ENCODE measurements at places on chromosomes 6 and 20.

DNA sequence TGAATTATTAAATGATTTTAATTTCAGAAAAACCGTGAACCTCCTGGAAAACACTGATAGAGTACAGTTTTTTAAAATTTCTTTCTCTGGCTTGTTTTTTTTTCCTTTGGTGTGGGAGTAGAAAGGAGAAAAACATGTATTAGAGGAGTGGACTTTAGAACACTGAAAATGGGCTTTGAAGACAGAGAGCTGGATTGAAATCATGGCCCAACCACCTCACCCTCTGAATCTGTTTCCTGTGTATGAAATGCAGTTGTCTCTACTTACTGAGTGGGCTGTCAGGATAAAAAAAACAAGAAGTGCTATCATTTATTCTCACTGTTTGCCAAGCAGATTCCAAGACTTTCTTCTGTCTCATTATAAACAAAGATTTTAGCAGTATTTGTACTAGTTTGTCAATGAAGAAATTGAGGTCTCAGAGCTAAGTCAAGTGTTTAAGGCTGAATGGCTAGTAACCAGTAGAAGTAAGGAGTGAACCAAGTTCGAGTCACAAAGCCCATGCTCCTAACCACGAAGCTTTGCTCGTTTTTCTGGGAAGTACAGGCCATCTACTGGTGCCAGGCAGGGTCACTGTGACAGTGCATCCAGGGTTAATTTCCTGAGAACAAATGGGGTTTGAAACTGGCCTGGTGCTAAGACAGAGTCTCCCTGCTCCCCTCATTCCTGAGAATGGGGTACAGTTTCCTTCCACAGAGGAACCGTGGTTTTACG lies 256.4 kb downstream of the TMEM242 start:
- no peak for DNase-seq

DNA sequence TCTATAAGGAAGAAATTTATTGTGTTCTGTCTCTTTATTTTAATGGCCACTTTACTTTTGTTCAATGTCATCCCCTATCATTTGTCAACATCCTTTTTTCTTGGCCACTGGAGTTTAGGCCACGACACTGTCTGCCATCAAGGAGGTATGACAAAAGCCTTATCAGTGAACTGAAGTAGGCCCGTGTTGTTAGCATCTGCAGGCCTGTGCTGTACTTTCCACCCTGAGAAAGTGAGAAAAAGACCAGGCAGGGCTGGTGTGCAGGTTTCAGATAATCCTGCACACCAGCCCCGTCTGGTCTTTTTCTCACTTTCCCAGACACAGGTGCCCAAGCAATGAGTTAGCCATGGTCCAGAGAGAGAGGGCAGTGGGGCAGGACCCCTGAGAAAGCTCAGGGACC lies 57.6 kb downstream of the GOPC start:
- no peak for DNase-seq

DNA sequence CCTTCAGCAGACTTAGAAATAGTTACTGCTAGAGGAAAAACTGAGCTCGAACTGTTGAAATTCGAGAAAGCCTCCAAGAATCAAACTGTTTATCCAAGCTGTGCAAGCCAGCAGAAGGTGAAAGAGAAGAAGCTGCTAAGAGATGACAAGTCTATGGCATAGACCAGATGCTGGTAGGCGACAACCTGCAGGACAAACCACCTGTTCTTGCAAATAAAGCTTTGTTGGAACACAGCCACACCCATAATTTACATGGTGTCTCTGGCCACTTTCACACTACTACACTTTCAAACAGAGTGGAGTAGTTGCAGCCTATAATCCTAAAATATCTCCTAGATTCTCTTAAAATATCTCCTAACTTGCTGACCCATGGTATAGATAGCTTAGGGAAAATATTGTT lies 33.3 kb downstream of the TNFRSF21 start:
- no peak for DNase-seq

GRCh38 chr20:8790442-8791074 lies 278.3 kb upstream of the PLCB4 start:
- DNase-seq, result no peak

DNA sequence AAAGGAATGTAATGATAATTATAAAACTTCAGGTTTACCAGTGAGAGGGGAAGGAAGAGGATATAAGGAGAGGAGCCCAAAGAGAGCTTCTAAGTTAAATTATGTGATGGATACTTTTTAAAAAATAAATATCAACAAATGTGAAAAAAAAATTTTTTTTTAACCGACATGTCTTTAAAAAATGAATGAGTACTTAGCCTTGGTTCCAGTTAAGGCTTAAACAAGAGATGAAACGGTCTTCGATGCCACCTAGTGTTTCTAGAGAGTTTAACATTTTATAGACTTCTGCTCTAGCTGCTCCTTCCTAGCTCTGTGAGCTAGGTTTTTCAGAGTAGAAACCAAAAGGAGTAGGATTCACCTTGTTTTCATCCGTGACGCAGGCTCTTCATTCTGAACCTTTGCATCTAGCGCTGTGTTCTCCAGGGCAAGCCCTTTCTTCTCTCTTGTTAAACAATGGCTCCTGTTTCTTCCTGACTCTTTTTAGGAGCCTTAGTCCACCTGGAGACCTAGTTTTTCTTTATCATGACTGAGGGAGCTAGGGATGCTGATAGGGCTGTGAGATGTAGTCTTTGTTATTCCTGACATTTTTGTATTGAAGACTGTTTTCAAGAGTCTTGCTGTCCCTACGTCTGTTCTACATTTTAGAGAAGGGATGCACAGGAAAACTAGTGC lies 42.4 kb upstream of the GNRH2 start:
- peak; percentile 16 for DNase-seq

DNA sequence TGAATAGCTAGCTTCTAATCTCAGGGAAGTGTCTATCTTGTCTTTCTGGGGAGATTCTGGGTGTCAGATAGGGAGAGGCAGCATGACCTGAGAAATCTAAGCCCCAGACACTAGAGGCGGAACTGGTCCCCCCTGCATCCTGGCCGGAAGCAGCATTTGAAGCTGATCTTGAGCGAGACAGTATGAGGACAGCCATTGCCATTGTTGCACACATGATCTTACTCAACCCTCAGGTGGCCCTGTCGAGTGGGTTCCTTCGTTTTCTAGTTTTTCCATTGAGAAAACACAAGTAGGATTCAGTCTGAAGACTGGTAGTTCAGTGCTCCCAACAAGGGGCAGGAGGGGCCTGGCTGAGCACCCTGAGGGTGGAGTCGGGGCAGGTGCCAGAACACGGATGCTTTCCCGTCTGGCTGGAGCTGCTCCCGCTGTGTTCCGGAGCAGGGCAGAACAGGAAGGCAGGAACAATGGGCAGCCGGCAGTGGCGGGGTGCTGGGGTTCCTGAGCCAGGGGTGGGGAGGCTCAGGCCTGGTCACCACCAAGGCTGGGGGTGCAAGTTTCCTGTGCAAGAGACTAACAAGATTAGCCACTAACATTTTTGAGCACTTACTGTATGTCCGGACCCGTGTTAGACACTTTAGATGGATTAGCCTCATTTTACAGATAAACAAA lies 7.9 kb upstream of the SDCBP2 start:
- DNase-seq, result peak; percentile 37

DNA sequence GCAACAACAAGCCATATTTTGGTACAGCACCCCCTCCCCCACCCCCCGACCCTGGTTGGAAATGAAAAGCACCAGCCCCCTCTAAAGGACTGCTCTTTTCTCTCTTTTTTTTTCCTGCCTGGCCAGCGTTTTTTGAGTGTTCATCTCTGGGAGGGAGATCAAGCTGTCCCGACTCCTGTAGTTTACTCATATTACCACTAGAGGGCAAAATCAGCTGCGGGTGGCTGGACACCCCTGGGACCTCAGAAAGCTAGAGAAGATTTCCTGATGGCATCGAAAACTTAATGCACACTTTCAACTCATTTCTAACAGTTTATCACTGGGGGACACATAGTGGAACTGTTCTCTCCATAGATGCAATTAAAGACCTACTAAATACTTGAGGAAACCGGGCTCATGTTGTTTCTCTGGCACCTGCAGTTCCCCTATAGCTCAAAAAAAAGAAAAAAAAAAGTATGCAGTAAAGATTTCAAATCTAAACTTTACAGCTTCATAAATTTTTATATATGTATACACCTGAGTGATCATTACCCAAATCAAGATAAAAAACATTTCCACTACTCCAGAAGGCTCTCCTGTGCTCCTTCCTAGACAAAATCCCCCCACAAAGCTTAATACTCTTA lies 24.4 kb downstream of the CNBD2 start:
- DNase-seq, result peak; percentile 50

DNA sequence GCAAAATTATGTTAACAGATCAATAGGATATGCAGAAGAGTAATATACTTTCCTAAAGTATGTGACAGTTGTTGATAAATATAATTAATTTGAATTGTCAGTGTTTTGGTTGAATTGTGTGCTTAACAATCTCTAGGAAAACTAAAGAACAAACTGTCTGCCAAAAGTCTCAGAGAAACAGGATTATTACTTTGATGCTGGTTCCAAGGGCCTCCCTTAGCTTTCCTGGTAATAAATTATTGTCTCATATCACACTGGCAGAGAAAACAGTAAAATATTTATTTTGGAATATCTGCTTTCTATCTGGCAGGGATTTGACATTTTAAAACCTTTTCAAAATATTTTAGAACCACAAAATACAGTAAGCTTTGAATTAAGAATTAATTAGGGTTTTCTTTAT lies 40.1 kb upstream of the CARMIL1 start:
- DNase-seq, result no peak

GRCh38 chr6:168715643-168716481 lies 274.9 kb downstream of the SMOC2 start:
- no peak for DNase-seq

- DNase-seq, result no peak
Observed at GRCh38 chr6:134619789-134620188, 301.9 kb upstream of the SGK1 start.

DNA sequence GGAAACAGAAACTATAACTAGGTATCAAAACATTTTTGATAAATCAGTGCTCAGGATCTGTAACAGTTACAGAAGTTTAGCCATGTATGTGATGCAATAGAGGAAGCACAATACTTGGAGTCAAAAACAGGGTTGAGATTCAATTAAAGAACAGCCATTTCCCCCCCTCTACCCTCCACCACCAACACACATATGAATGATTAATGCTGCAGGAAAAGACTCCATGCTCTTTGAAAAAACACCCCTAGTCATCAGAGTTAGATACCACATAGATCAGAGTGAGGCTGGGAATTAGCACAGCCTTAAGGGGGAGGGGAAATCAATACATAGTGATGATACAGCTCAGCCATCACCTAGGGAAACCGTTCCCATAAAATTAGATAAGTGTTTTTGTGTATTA lies 108.9 kb upstream of the EMILIN3 start:
- DNase-seq, result no peak

DNA sequence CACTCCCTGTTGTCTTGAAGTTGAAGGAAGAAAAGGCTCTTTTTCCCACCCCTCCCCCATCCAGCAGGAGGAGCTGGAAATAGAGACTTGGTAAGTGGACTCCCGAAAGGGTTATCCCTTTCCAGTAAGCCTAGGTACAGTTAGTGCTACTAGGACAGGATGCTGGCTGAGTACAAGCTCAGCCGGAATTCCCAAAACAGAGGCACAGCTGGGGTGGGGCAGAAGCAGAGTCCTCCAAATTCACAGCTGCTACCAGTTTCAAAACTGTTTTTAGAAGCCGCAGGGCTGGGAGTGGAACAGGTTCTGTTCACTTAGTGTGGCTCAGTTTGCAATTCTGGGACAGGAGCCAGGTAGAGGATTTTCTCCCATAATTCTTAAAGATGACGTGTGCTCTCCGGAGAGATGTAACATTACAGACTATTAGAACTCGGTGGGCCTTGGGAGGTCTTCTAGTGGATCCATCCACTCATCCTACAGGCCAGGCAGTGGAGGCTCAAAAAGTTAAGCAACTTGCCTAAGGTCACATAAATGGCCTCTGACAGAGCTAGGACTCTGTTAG lies 19.0 kb upstream of the UTRN start:
- DNase-seq, result no peak

GRCh38 chr20:19775353-19776253 lies 17.5 kb downstream of the RIN2 start:
- DNase-seq, result no peak

DNA sequence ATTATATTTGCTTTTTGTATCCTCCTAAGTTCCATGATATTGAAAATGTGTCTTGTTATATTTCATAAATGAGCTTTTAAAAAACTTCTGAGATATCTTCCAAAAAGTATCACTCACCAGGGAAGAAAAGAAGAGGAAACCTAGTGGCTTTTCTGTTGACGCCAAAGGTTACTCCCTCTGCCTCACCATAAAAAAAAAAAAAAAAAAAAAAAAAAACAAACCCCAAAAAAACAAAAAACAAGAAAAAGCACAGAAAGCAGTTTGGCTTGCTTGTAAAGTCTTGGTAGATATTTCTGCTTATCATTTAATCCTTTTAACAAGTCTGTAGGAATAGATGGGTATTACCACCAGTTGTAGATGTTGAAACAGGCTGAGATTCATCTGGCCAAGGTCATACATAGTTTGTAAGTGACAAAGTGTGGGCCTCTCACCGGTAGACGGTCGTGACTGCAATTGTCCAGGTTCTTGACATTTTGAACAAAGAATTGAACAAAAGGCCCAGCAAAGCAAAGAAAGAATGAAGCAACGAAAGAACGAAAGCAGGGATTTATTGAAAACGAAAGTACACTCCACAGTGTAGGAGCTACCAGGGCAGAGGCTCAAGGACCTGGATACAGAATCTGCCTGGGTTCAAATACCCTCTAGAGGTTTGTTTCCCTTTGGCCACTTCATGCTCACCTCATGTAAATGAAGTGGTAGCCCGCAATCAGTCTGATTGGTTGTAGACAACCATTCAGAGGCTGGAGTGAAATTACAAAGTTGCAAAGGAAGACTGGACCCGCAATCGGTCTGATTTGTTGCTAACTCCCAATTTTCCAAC lies 11.6 kb upstream of the ELOVL5 start:
- DNase-seq, result no peak
